Stimulated activated CD8-positive, alpha-beta memory T cell treated with anti-CD3 and anti-CD28 coated beads, Interleukin-15, amount 100 ng/mL, for 4 hours (primary cell): ENCODE measurements at places on chromosomes 6 and 20.

- DNase-seq, result no peak
Observed at GRCh38 chr6:169627736-169628607, 73.9 kb downstream of the WDR27 start.

- no peak for DNase-seq
Observed at GRCh38 chr6:84876723-84877514, 112.5 kb upstream of the TBX18 start.

DNA sequence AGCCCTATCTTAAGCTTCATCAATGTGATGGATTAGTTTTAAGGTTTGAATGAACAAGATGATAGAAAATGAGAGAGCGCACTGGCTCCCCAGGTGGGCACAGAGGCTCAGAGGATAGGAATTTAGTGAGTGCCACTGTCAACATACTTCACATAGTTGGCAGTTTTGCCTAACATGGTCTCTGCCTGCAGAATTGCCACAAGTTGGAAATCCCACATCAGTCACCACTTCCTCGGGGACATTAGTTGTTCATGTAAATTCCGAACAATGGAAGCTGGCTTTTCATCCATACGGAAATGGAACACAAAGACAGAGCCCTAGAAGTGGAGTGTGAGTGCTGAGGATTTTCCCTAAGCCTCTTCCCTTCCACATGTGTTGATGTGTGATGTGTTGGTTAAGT, 123.9 kb upstream of the PHACTR1 start:
- DNase-seq, result no peak

DNA sequence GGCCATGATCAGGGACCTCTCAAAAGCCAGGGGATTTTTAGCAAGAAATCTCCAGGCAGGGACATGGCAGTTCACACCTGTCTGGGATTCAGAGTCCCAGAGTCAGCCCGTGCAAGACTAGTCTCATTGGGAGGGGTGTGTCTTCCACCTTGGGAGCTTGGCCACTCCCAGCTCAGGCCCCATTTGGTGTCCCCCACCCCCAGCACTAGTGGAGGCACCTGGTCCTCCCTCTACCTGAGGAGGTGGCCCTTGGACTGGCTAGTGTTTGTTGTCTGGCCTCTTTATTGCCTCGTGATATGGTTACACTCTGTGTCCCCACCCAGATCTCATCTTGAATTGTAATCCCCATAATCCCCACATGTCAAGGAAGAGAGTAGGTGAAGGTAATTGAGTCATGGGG, 140.8 kb upstream of the PHACTR3 start:
- no peak for DNase-seq

GRCh38 chr20:23419995-23420901, 1.0 kb downstream of the NAPB start:
- peak; percentile 27 for DNase-seq

GRCh38 chr6:47371139-47371869, 61.6 kb upstream of the TNFRSF21 start:
- DNase-seq, result no peak

- DNase-seq, result no peak
Observed at GRCh38 chr20:5327356-5327755, 10.6 kb upstream of the PROKR2 start.

- DNase-seq, result no peak
Observed at GRCh38 chr6:156131221-156131903, 645.8 kb upstream of the ARID1B start.

- DNase-seq, result no peak
Observed at GRCh38 chr6:142907544-142907943, 37.4 kb downstream of the HIVEP2 start.

- DNase-seq, result no peak
Observed at GRCh38 chr20:62772103-62772611, 24.1 kb upstream of the MRGBP start.

GRCh38 chr6:114569669-114570068, 226.8 kb upstream of the HS3ST5 start:
- DNase-seq, result no peak

- DNase-seq, result no peak
Observed at GRCh38 chr6:79201983-79202382, 32.5 kb downstream of the HMGN3 start.

- DNase-seq, result no peak
Observed at GRCh38 chr6:154301839-154302752, 54.5 kb downstream of the IPCEF1 start.

DNA sequence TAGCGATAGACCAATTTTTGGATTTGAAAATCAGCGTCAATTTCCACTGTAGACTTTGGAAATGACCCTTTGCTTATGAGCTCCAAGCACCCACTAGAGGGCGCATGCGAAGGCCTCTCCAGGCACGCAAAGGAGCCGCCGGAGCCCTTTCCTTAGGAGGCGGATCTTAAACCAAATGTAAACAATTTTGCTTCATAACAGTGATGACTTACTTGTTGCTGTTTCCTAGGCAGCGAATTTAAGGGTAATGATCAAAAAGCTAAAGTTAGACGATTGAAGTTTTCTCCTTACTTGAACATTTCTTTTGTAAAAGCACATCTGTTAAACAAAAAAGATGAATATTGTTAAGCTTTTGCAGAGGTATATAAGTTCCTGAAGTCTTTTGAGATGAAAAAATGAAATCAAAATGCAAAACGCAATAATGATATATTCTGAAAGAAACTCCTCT, 29.2 kb upstream of the EXOC2 start:
- peak; percentile 60 for DNase-seq

DNA sequence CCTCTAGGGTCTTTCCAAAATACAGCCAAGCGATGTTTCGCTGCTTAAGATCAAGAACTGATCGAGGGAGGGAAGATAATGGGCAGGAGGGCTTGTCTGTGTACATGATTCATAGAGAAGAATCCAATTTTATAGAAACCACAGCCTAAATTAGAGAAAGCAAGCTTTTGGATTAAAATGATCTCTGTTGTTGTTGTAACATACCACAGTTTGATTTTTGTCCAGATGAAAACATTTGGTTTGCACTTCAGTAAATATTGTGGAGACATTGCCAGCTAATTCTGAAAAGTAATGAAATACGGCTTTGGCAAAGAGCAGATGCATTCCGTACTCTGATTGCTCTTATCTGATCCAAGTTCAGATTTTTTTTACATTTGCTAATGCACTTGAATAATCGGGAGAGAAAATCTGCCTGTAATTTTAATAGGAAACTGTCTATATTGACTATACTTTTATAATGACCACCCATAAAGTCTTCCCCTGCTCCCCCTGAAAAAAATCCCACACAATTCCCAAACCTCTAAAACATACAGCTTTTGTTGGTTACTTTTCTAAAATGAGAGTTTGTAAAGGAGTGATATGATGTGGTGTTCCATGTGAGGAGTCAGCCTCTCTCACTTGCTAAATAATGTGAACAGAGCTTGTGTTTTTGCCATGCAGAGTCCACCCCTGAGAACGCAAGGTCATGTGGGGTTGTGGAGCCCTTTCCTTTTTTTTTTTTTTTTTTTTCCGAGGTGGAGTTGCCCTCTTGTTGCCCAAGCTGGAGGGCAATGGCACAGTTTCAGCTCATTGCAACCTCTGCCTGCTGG, 199.9 kb downstream of the DTNBP1 start:
- DNase-seq, result no peak

- DNase-seq, result no peak
Observed at GRCh38 chr20:41370176-41370575, 3.6 kb upstream of the EMILIN3 start.

- DNase-seq, result no peak
Observed at GRCh38 chr6:79277109-79277508, 42.6 kb upstream of the HMGN3 start.

- no peak for DNase-seq
Observed at GRCh38 chr6:41878961-41879405, 16.2 kb downstream of the USP49 start.

DNA sequence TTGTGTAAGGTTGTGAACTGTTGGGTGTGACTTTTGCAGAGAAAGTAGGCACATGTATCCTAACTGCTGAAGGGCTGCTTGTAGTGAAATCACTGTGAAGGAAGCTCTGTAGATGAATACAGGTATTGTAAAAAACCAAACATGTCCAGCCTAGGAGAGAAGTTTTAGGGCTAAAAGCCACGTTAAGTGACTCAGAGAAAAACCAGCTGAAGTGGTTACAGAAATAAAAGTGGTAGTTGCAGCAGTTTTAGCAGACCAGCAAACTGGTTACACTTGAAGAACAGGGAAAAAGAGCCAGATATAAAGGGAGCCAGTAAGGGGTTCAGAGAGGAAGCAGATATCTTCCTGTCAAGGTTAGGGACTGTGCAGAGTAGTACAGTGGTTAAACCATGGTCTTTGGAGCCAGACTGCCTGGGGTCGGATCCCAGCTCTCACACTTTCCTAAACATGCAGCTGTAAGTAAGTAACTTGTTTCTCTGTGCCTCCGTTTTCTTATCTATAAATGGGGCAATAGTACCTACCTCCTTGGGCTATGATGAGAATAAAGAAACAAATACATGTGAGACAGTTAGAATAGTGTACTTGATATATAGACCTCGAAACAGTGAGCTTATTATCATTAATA, 33.8 kb upstream of the RNF8 start:
- no peak for DNase-seq

DNA sequence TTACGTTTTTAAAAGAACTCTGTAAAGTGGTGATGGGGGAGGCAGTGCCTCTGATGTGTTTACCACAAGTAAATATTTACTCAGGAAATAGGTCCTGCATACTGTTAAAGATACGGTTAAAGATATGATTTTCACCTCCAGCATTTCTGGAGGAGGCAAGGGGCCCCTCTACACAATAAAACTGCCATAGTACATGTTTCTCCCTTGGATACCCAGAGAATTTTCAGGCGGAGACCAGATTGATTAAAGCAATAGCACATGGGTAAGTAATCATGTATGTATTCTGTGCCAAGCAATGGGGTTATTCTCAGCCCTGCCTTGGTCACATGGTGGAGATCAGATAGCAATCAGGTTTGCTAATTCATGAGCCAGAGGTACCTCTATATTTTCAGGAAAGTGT, 9.6 kb downstream of the RIPOR2 start:
- no peak for DNase-seq

- no peak for DNase-seq
Observed at GRCh38 chr20:62176866-62177265, 6.0 kb upstream of the MTG2 start.

DNA sequence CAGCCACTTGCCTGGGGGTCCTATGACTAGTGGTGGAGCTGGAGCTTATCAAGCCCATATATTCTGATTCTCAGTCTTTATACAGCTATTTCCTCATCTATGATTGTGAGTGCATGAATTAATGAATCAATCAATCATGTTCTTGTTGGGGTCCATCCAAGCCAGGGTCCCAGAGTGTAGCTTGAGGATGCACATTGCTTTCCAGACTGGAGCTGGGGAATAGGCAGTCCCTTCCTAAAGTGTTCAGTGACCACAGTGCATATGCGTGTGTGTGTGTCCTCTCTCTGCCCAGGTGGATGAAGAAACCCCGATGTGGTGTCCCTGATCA, 25.1 kb downstream of the MMP24 start:
- DNase-seq, result no peak

DNA sequence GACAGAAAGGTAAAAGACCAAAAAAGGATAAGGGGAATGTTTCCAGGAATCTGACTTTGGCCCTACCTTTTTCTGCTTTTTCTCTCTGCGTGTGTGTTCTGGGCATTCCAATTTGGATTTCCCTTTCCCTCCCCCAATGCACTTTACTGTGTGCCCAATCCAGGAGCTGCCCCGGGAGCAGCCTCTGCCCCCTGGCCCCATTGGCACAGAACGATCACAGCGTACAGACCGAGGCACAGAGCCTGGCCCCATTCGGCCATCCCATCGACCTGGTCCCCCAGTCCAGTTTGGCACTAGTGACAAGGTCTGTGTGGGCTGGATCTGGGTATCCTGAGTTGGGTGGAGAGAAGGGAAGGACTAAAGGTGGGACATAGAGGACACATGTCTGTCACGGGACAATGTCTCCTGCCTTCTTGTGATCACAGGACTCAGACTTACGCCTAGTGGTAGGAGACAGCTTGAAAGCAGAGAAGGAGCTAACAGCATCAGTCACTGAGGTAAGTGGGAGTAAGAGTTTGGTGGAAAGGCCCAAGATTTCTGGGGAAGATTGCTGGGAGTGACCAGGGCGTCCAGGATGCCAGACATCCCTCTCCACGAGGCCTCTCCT, 14.6 kb downstream of the PRRC2A start:
- no peak for DNase-seq

- no peak for DNase-seq
Observed at GRCh38 chr6:38974389-38975151, 74.0 kb upstream of the GLP1R start.

DNA sequence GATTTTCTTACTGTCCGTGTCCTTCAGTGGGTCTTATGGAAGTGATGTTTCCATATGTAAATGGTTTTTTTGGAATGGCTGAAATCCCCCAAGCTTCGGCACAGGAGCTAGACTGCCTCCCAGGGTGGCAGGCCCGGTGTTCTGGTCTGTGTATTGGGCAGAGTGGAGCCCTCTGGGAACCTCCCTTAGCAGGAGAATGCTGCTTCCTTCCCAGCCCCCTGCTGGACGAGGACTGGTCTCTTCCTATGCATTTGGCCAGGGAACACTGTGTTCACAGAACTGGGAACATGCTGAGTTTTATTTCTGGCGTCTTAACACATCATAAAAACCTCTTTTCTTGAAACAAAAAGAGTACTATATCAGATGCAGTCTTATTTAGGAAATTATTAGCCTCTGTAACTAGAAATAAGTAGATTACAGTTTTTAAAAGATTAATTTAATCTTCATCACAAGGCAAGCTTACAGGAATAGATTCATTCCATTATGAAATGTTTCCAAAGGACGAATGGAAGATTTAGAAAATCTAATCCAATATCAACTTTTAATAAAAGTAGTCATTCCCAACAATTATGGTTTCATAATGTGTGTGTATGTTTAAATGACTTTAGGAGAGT, 56.6 kb downstream of the SYTL3 start:
- no peak for DNase-seq
